ENCODE measurements at places on chromosomes 13 and 19.

GRCh38 chr19:56096665-56097064 is 24.4 kb downstream of the ZNF787 start:
- DNase-seq: no peak

DNA sequence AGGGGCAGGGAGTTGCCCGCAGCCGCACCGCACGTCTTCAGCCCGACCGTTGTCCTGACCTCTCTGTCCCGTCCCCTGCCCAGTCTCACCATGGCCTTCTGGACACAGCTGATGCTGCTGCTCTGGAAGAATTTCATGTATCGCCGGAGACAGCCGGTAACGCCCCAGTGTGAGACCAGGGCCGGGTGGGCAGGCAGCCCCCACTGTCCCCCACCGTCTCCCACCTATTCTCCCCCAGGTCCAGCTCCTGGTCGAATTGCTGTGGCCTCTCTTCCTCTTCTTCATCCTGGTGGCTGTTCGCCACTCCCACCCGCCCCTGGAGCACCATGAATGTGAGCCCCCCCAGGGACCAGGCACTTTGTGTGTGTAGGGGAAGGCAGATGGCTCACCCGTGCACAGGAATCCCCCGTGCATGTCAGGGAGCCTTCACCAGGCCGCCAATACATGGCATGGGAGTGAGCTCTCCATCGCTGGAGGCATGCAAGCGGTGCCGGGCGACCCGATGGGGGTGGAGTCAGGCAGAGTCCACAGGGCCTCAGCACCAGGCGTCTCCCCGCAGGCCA is 1.4 kb downstream of the ABCA7 start:
- DNase-seq: no peak

DNA sequence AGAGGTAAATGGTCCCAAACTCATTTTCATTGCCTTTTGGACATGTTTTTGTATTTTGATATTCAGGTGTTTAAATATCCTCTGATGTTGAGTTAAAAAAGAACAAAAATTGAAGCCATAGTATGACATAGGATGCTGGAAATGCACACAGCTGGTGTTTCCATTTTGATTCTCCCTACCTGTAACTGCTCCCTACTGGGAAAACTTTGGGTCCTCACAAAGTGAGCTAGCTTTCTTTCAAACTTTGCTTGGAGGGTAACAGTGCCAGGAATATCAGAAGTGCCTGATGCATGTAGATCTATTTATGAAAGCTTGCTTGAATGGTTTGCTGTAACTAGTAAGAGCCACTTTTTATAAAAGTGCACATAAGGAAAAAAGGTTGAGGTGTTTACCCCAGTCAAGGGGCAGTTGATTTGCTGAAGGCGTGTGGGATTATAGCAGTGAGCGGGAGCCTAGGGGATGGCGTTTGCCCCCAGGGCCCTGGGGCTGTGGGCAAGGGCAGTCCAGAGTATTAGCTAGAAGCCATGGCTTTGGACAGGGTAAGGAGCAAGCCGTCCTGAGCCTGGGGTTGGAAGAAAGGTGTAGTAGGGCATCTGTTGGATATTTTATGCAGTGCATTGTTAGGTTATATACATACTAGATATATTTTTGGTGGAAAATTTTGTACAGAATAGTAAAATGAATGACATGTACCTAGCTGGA is 4.3 kb downstream of the RPS9 start:
- no peak for DNase-seq

DNA sequence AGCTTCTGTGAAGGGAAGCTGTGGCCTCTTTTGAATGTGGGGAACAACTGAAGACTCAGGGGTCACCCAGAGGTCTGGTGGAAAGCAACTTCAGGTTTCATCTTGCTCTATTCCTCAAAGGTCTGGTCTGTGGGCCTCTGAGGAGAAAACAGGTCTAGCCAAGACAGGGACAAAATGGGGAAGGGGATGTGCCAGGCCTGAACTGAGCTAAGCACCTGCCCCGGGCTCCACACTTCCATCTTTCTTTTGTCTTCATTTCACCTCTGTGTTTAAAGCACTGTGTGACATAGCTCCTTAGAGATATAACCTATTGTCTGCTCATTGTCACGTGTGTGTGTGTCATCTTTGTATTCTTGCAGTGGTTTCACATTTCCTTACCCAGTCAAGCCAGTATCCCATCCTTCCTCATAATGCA is 19.9 kb upstream of the GDF15 start:
- no peak for DNase-seq

DNA sequence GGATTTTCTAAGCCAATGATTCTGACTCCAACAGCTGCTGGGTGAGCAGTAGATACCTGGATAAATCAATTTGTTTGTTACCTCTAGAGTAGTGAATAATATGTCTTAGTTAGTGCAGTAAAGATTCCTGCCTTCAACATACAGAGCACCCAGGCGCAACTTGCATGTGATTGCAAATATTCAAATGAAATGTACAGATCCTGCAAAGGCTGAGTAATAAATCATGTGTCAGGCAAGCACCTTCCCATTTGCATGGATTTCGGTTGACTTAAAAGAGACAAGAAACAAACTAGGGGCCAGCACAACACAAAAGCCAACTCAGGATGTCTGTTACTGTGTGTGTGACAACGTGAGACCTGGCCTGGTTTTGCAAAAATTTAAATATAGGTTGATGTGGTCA is 79.7 kb downstream of the TNFSF11 start:
- DNase-seq: no peak

GRCh38 chr19:38049105-38049649 is 142.2 kb downstream of the SIPA1L3 start:
- DNase-seq: no peak

DNA sequence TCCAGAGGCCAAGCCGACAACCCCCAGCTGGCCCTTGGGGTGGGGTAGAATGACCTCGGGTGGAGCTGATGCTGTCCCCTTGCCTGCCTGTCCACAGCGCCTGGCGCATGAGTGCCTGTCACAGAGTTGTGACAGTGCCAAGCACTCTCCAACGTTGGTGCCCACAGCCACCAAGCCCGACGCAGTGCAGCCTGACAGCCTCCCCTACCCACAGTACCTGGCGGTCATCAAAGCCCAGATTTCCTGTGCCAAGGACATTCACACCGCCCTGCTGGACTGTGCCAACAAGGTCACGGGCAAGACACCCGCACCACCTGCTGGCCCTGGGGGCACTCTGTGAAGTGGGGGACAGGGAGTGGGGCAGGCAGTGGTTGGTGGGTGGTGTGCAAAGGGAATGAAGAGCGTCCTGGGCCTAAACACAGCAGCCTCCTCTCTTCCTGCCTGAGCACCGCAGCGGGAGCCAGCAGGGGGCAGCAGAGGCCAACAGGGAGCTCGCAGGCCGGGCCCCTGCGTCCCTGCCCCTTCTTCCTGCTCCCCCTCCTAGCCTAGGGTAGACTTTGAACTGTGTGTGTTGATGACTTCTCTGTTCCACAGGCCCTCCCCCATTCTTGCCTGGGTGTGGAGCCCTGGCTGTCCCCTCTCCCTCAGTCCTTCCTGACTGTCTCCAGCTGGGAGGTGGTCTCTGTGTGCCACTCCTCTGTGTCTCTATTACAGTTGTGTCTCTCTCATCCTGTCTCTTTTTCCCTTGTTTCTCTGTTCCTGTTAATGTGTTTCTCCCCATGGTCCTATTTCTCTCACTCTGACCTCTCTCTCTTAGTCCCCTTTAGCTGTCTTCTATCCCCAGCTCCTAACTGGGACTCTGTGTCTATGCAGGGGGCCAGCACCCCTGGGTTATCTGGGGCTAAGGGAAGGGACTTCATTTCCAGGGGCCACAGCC is 6.5 kb downstream of the MED29 start:
- no peak for DNase-seq

DNA sequence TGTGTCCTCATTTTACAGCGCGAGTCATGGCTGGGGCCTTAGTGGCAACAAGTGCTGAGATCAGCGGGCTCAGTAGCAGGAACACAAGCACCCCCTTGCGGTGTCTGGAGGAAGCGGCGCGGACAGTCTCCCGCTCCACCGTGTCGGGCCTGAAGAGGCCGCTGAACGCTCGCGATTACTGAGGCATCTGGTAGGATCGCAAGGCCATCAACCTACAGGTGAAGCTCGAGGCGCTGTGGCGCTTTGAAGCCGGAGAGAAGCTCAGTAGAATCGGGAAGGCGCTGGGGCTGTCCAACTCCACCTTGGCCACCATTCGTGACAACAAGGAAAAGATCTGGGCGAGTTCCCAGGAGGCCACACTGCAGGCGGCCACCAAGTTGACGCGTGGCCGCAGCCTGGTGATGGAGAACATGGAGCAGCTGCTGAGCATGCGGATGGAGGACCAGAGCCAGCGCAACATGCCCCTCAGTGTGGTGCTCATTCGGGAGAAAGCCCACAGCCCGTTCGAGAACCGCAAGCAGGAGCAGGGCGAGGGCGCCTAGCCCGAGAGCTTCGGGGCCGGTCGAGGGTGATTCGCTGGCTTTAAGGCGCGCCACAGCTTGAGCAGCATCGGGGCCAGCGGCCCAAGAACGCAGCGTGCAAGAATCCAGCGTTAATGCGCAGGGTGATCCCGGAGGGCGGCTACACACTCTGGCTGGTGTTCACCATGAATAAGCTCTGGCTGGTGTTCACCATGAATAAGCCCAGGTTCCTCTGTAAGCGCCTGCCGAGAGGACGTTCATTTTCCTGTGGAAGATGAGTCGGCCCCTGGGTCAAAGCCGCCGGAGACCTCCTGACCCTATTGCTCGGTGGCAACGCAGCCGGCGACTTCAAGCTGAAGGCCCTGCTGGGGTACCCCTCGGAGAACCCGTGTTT is 8.3 kb upstream of the MZF1 start:
- peak; percentile 70 for DNase-seq

DNA sequence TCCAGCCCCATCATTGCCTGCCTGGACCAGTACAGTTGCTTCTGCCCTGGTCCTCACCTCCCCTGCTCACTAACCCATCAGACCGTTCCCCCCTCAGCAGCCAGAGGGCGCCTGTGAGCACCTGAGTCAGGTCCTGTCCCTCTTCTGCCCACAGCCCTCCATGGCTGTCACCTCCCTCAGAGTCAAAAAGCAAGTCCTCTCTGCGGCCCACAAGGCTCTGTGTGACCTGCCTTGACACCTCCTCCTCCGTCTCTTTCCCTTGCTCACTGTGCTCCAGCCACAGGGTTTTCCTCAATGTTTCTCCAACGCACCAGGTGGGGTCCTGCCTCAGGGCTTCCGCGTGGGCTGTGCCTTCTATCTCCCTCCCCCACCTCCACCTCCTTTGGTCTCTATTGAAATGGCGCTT is 29.4 kb upstream of the PTPRS start:
- DNase-seq: no peak

- DNase-seq: peak; percentile 93
Measured at GRCh38 chr13:79451500-79451962, 29.4 kb upstream of the NDFIP2 start.

DNA sequence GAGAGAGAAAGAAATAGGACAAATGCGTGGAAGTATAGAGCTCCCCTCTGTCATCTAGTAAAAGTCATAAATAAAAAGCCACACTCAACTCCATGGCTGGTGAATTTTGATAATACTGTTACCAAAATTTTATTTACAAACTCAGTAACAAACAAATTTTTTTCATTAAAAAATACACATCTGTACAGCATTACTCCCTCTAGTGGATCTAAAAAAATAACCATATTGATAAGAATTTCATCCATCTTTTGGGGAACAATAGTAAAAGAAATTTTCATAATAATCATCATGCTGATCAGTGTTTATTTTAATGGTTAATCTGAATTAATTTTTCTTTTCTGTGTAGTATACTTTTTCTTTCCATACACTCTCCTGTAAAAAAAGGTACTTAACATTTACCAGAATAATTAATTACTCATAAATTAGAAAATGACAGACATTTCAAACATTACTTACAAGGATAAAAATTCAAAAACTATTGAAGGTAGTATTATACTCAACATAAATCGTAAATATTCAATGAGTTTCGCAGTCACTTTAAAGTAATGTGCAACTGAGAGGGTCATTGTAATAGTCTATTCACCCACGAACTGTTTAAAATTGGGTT is 173.5 kb upstream of the LSM14A start:
- no peak for DNase-seq

GRCh38 chr19:46715975-46716671 is 791 bp downstream of the PRKD2 start:
- DNase-seq: no peak

DNA sequence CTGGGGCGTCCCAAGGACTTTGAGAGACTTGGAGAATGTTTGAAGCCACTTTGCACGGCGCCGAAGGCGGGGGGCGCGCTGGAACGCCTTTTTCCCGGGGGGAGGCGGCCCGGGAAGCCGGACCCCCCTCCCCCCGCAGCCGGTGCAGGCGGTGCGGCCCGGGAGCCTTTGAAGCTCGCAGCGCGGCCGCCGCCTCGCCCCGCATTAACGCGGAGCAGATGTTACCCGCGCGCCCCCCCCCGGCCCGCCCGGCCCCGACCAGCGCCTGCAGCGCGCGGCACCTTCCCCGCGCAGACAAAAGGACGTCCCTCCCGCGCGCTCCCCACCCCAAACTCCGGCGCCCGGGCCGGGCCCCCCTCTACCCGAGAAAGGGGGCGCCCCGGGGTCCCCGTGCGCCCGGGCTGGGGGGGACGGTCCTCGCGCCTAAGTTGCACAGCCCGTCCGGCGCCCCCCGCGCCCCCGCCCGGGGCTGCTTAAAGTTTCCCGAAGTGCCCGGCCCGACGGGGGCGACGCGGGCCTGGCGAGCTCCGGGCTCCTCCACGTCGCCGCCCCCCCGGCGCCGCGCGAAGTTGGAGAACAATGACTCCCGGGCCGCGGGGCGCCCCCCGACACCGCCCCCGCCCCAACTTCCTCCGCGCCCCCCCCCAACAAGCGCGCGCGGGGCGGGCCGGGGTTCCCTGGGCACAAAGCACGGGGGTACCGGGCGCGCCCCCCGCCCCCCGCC is 685 bp downstream of the TCF3 start:
- no peak for DNase-seq

DNA sequence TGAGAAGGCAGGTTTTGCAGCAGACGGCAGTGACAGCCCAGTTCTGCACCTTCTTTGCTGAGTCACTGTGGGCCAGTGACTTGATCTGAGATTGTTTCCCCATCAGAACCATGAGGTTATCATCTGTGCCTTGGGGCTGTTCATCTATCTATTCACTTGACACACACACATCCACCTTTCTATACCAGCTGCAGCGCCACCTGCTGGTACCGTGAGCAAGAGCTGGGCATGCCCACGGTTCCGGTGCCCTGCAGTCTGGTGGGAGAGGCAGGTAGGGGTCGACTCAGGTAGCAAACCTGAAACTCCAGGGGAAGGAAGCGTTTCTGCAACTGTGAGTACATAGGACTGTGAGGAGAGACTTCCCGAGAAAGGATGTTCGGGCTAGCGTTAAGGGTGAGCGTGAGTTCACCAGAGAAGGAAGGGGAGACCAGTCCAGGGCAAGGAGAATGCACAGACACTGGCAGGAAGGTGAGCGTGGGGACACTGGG is 7.5 kb upstream of the LIN7B start:
- no peak for DNase-seq

DNA sequence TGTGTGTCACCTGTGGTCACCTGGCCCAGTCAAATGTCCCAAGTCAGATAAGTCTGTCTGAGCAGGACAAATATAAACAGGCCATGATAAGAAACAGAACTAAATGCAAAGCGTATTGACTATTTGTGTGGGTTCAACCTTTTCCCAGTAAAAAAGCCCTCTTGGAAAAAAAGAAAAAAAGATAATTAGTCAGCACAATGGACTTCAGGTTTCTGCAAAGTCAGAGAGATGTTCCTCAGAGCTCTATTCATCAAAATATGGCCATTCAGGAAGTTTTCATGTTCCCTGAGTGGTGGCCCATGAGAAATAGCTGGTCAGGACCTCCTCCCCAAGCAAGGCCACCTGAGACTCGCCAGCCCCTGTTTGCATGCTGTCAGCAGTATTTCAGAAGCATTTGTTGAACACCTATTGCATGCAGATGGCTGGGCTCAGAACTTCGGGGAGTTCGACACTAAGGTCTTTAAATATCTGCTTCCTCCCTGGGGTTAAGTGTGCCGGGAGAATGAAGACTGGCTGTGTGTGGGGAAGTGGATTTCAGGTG is 2.7 kb downstream of the FFAR3 start:
- no peak for DNase-seq

Data from skeletal muscle cell (primary cell).